HS-5 (cell line): ENCODE measurements at places on chromosomes 7 and 10.

GRCh38 chr10:132848291-132848701, 62.3 kb upstream of the NKX6-2 start:
- no peak for DNase-seq

- no peak for DNase-seq
These were observed 30.5 kb upstream of the SLC18A3 start for GRCh38 chr10:49579621-49580020.

- DNase-seq: no peak
These were observed 218.2 kb upstream of the KMT2E start for GRCh38 chr7:104795616-104796398.

DNA sequence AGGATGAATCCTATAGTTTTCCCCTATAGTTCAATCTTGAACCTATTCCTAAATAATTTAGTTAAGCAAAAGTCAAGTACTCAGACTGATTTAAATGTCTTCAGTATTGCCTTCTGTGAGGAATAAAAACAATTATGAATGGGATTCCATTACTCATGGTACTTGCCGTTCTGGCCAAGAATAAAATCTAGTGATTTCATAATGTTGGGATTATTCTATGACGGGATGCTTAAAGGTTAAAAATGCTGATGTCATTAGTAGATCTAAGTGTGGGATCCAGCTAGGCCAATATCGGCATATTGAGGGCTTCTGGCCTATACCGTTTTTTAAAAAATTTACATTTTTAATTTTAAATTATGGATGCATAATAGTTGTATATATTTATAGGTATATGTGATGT, 5.3 kb downstream of the BPGM start:
- no peak for DNase-seq

- DNase-seq: no peak
These were observed 2.5 kb downstream of the PGAM2 start for GRCh38 chr7:44062903-44063295.

GRCh38 chr7:69443136-69443535, 155.1 kb upstream of the AUTS2 start:
- no peak for DNase-seq

DNA sequence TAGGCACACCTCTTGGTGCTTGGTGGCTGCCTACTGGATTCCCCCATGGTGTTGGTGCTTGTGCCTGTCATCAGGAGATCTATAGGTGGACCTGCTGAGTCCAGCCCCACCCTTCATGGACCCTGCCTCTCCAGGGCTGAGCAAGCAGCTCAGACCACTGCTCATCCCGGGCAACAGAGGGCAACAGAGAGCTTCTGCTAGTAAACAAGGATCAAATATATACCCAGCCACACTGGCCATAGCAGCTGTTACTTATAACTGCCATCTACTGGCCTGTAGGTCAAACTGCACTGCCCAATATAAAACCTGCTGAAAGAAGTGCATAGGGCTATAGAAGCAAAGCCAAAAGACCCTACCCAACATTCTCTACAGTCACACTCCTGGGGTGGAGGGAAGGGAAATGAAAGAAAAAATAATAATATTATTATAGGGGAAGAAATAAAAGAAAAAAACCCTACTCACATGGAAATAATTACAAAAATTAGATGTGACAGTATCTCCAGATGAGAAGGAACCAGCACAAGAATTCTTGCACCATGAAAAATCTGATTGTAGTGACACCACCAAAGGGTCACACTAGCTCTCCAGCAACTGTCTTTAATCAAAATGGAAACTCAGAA, 54.9 kb upstream of the ZNF800 start:
- peak; percentile 22 for DNase-seq

DNA sequence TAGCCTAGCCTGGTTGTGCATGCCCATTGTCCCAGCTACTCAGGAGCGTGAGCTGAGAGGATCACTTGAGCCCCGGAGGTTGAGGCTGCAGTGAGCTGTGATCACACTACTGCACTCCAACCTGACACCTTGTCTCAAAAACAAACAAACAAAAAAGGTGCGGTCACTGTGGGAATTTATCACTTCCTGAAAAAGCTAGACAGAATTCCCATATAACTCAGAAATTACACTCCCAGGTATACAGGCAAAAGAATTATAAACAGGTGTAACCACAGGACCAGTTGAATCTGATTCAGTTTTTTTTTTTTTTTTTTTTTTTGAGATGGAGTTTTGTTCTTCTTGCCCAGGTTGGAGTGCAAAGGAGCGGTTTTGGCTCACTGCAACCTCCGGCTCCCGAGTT, 3.2 kb upstream of the OGDH start:
- no peak for DNase-seq

- DNase-seq: no peak
These were observed 378.5 kb downstream of the MDFIC start for GRCh38 chr7:115300231-115300870.

GRCh38 chr7:22432203-22432718, 67.7 kb downstream of the STEAP1B start:
- DNase-seq: no peak

GRCh38 chr7:150756166-150756565, 18.9 kb downstream of the GIMAP5 start:
- no peak for DNase-seq

GRCh38 chr10:436911-437665, 252.4 kb downstream of the DIP2C start:
- no peak for DNase-seq

- DNase-seq: no peak
These were observed 450.7 kb downstream of the KCNMA1 start for GRCh38 chr10:77186936-77187335.

DNA sequence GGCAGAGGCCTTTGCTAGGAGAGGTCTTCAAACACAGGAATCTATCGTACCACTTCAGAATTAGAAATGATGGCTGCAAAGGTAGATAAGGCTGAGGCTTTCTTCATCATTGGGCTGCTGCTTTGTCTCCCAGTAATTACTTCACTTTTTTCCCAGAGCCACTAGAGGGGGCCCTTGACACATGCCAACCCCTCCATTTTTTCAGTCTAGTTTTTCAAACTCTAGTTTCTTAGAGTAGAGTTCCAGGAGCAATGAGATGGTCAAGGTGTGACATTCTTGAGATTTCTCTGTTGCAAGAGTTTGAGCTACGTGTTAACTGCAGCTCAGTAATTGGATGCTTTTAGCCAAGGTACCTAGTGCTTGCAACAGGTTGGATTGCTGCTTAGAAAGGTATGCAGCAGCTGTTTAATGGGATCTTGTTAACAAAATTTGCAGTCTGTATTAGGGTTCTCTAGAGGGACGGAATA, 33.8 kb upstream of the RBM20 start:
- peak; percentile 22 for DNase-seq

DNA sequence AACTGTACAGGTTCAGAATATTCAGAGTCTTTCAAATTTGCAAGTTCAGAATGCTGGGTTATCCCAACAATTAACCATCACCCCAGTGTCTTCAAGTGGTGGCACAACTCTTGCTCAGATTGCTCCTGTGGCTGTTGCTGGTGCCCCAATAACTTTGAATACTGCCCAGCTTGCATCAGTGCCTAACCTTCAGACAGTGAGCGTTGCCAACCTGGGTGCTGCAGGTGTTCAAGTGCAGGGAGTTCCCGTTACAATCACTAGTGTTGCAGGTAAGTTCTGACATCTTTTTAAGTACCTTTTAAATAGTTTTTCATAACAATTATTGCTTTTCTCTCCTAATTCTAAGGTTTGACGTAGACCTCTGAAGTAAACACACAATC, 2.7 kb downstream of the SP4 start:
- no peak for DNase-seq

GRCh38 chr10:58052772-58053171, 214.9 kb downstream of the IPMK start:
- no peak for DNase-seq

DNA sequence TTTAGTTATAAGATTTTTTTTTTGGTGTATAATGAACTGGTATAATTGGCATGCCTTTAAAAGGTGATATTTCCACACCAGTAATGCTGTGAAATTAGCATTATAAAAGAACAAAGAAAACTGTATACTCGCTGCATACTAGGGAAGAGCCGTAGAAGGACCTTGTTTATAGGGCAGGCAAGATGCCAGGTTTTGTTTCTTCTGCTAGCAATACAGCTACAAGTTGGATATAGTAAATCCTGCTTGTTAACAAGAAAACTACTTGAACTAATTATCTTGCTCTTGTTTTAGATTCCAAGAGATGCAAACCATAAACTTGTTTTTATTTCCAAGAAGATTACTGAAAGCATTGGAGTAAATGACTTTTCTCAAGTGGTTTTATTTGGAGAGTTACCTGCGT, 1.9 kb downstream of the DNAH11 start:
- DNase-seq: no peak

DNA sequence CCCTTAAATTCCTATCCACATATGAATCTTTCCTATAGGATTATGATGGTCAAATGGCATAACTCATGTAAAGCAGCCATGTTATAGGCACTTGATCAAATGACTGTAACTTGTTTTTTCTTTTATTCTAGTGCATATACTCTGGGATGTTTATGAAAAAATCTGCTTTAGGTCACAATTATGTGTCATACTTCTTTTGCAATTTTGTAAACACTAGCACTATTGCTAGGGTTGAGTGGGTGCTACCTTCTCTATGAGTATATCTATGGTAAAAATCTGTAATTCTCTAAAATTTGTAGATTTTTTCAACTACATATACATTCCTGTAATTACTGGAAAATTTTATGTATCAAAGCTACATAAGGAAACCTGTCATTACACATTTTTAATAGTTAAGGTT, 50.0 kb downstream of the HGF start:
- DNase-seq: no peak

- DNase-seq: no peak
These were observed 444.6 kb downstream of the NRG3 start for GRCh38 chr10:82319562-82319961.

GRCh38 chr10:22589851-22590514, 124.4 kb downstream of the PIP4K2A start:
- no peak for DNase-seq

GRCh38 chr10:7826971-7827370, 8.7 kb downstream of the TAF3 start:
- DNase-seq: no peak

- DNase-seq: no peak
These were observed 227.8 kb downstream of the CELF2 start for GRCh38 chr10:11245510-11245909.

GRCh38 chr10:113047151-113047550, 97.1 kb downstream of the TCF7L2 start:
- DNase-seq: no peak

DNA sequence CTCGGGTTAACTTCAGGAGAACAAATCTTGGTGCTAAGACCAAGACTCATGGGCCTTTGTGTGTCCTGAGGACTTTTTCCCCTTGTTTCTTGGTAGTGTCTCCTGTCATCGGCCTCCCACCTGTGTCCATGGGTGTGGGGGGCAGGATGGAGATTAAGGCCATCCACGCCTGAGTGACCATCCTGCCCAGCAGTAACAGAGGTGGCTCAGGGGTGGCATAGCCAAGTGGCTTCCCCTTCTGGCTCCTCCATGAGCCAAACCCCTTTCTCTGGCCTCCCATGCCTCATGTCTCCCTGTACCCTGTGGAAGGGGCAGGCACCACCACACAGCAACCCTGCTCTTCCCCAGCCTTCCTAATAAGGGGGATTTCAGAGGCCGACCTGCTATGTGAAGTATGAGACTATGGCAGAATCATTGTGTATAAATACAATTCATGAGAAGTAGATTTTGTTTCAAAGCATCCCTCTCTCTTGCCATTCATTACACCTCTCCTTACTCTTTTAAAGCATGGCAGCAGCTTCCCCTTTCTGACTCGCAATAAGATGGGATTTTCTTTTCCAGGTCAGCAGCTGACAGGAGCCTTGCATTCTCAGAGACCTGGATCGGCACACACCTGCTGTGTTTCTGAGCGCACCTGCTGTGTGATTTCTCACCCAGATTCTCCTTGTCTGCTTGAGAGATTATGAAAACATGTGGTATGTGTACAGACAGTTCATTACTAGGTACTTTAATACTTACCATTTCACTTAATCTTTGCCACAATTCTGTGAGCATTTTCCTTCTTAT, 102.5 kb downstream of the XPNPEP1 start:
- DNase-seq: no peak

- no peak for DNase-seq
These were observed 23.5 kb downstream of the ZNF25 start for GRCh38 chr10:37952926-37953325.

DNA sequence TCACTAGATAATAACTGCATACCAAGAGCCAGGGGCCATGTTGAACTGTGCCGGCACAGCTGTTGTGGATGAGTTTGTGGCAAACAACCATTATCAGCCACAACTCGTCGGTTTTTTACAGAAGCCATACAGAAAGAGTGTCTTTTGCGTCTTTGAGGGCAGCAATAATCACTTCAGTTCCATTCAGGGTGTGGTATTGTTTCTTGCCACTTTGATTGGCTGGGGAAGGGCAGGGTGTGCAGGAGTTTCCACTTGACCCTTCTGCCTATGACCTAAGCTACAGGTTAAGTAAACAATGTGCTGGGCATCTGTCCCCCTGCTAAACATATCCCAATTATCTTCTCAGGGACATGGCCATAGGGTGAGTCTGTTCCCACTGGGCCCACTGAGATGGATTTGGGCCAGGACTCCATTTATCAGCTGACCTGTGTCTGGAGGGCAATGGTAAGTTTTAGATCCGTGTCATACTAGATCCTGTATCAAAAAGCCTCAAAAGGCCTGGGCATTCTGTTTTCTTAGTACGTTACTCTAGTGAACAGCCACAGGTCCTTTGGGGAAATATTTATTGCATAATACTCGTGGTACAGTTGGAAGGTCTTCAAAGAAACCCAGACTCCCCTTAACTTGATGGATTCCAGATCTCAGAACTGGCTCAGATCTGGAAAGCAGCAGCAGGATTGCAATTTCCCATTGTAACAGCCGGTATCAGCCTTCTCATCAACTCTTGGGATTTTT, 15.9 kb downstream of the ZNF3 start:
- DNase-seq: no peak

- DNase-seq: no peak
These were observed 71.9 kb downstream of the C10orf105 start for GRCh38 chr10:71647526-71648253.

DNA sequence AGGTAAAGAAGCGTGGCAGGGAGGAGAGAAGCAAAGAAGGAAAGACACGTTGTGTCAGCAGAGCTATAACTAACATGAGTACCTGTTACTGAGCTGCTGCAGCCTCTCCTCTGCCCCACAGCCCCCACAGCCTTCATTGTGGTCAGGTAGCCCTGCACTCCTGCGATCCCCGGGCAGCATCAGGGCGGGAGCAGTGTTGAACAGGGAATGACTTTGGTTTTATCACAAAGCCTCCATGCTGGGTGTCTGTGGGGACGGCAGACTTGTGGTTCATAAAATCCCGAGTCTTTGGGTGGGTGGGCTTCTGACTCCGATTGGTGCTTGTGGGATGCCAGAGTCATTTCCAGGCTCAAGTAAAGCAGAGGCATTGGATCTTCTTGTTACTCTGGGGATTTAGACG, 14.8 kb upstream of the PRKAG2 start:
- no peak for DNase-seq
